ENCODE measurements at places on chromosomes 2 and 18.

DNA sequence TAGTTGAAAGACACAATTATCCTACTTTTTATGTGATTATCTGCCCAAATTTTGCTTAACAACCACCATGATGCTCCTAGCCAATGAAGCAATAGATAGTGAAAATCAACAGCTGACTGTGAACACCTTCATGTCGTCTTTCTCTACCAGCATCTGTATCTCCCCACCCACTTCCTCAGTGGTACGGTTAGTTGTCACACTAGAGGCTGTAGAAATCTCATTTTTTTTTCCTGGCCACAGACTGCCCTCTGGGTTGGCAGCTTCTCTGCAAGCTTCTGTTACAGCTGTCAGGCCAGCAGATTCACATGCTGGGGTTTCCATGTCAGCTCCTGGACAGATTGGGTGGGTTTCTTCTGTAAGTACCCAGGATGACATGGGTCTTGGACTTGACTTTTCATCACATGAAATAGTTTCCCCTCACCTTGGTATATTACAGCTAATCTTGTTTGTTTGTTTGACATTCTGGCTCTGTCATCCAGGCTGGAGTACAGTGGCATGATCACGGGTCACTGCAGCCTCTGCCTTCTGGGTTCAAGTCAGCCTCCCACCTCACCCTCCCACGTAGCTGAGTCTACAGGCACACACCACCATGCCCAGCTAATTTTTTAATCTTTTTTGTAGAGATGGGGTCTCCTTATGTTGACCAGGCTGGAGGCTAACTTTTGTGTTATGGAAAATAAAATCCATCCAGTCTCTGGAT, 24.3 kb downstream of the STAT4 start:
- DNase-seq = no peak

DNA sequence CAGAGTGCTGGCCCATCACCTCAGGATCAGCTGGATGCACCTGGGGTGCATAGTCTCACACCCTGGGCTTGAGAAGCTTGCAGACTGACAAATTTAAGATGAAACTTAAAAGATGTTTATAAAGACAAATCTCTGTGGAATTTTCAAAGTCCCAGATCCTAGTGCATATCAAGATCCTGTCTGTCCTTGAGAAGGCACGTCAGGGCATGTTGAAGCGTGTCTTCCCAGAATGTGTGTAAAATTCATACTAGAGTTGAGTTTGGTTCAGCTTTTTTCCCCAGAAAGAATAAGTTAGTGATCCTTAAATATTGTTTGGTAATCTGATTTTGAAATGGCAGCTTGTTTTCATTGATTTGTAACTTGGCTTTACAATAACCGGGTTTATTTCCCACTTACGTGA, 27.5 kb downstream of the INSIG2 start:
- no peak for DNase-seq

DNA sequence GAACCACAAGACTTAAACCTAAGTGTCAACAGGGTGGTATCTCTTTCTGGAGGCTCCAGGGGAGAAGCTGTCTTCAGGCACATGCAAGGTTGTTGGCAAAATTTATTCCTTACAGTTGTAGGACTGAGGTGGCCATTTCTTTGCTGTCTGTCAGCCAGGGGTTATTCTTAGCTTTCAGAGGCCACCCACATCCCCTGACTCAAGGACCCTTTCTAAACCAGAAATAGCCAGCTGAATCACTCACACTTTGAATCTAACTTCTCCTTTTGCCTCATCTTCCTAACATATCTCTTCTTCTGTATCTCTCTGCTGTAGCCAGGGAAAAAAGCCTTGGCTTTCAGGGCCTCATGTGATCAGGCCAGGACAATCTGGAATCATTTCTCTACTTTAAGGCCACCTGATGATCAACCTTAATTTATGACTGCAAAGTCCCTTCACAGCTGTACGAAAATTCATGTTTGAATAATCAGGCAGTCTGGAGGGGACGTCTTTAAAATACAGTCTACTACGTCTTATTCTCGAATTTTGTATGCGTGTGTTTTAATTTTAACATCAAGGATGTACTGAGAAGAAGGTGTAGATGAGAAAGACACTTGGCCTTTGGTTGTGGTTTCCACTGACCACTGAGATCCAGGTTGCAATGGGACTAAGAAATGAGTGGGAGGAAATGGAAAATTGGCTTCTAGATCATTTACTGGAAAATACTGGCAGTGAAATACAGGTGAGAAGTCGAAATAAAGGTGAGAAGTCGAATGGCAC, 90.4 kb downstream of the DOCK10 start:
- no peak for DNase-seq

DNA sequence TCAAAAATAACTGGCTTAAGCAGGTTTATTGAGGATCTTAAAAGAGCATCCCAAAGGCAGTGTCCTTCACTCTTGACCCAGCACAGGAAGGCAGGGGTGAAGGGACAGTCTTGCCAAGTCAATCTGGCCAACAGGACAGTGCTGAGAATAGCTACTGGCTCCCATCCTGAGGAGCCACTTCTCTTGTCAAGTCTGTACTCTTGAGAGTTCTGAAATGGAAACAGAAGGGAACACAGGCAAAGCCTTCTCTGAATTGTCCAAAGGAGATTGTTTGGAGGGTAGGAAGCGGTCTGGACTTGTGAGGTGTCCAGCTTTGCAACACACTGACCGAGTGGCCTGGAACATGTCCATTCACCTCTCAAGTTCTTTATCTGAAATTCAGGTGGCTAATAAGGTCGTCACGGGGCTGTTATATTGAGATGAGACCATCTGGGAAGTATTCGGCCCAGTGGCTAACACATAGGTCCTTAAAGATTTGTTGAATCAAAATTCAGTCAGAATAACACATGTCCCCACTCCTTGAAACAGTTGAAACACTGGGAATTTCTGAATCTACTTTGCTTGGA, 99.5 kb upstream of the FHL2 start:
- no peak for DNase-seq

GRCh38 chr2:238066218-238066617, 5.4 kb downstream of the SCLY start:
- no peak for DNase-seq

GRCh38 chr2:234493796-234494195, 3.1 kb downstream of the ARL4C start:
- DNase-seq = no peak

- no peak for DNase-seq
Measured at GRCh38 chr18:35203067-35203466, 37.8 kb upstream of the ZNF397 start.

- no peak for DNase-seq
Measured at GRCh38 chr18:59466980-59467379, 107.9 kb upstream of the LMAN1 start.

All from HFF-Myc (cell line).